Progenitor cell of endocrine pancreas (in vitro differentiated cells): ENCODE measurements at places on chromosomes 6 and 20. TPM values are rescaled to one million over a fixed set of nuclear protein-coding genes. Genes with fewer than 3 reads are reported as not detected.

DNA sequence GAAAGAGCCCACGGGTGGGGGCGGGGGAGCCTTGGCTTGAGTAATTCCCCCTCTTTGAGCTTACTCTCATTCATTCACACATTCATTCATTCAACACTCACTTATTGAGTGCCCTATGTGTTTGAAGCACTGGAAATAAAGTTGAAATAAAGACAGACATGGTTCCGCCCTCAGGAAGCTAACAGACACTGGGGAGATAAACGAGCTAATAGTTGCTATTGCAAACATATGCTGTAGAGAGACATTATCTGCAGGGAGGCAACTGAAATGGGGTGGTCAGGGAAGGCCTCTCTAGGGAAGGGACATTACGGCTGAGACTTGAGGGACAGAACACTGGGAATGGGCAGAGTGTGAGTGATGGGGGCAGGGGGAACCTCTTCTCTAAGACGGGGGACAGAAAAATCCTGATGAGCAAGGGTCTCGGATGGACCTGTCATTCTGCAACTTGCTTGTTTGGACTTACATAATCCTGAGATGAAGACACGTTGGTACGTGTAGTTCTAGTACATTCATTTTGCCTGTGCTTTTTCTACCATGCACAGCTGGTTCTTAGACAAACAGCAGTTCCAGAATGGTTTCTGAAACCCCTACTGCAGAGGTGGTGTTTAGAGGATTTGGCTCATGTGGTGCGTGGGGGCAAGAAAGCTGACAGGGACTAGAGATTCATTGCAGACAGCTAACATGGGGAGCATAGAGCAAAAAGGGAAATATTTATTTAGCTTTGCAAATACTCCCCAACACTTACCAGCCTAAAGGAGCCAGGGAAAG lies 71.1 kb upstream of the BLCAP start:
- DNase-seq = no peak

- no peak for DNase-seq
Observed at GRCh38 chr6:136790411-136791295, 1.6 kb downstream of the MAP3K5 start.

Gene BTBD3
- 98.9 and 104 TPM in 2 replicates for total RNA-seq

- no peak for DNase-seq
Observed at GRCh38 chr20:34703424-34704176, 544 bp upstream of the TP53INP2 start.

DNA sequence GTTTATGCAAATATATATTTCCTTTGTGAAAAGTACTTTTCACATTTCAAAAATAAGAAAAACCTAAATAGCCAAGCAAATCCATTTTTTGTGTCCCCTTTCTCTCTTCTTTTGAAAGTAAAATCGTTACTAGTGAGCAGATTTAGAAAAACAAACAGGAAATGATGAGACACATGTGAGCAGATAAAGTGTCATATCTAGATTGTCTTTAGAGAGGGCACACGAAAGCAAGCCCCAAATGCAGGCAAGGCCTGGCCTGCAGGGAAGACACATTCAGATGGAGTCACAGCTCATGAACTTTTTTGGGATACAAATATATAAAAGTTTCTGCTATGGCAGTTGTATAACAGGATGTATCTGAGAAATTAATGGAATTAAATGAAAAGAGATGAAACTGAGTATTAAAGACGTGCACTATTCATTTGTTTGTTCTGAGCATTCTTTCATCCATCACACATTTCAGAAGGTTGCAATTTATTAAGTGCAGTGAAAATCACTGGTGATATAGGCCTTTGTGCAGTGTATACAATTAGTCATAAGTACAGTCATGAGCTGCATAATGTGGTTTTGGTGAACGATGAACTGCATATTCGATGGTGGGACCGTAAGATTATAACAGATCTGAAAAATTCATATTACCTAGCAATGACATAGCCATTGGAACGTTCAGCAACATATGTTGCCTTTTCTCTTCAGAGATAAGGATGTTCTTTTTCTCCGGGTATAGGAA lies 101.4 kb downstream of the PACRG start:
- no peak for DNase-seq

DNA sequence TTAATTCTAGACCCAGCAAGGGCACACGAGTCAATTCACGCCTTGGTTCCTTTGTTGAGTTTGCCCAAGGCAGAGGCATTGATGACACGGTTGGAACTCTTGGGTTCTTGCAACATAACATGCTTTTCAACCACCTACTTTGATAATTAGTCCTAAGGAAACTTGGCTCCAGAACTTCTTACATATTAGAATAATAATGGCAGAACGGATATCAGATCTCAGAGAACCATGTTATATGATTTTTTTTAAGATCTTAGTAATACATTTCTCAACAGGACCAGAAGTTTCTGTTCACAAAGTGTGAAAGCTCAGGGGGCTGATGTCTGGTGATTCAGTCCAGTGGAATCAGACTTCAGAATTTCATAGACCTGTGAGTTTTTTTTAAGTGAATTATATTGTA lies 19.2 kb downstream of the SPTLC3 start:
- no peak for DNase-seq

DNA sequence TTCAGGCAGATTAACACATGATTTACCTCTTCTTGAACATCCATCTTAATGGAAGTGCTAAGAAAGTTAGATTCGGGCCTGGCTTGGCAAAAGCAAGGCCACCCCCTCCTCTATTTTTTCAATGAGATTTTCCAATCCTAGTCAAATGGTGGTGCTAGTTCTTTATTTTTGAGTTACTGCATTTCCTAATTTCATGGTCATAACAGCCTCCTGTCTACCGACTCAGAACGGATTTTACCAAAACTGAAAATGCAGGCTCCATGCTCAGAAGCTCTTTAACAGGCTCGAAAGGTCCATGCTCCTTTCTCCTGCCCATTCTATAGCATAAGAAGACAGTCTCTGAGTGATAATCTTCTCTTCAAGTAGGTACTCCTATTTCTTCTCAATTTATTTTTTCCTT lies 117.2 kb upstream of the ESR1 start:
- DNase-seq = no peak

DNA sequence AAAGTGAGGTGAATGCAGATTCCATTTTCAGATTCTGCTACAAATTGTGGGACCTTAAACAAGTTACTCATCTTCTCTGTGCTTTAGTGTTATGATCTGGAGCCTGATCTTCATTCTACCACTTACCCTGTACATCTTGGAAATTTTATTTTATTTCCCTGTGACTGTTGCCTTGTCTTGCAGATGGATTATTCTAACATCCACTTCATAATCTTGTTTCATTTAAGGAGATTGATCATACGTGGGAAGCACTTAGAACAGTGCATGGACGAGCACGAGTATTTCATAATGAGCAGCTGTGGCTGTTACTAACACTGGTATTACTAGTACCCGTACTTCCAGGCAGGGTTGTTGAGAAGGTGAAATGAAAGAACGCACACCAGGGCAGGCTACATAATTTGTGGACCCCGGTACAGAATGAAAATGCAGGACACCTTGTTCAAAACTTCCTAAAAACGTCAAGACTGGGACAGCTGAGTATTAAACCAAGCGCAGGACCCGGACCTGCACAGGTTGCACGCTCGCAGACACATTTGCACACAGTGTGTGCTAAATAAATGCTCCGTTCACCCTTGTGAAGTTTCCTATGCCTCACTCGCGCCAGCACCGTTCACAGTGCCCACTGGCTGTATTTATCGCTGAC lies 535 bp upstream of the CCDC170 start:
- DNase-seq = no peak

Gene E2F1
- total RNA-seq = 26.2 and 26.5 TPM in 2 replicates

DNA sequence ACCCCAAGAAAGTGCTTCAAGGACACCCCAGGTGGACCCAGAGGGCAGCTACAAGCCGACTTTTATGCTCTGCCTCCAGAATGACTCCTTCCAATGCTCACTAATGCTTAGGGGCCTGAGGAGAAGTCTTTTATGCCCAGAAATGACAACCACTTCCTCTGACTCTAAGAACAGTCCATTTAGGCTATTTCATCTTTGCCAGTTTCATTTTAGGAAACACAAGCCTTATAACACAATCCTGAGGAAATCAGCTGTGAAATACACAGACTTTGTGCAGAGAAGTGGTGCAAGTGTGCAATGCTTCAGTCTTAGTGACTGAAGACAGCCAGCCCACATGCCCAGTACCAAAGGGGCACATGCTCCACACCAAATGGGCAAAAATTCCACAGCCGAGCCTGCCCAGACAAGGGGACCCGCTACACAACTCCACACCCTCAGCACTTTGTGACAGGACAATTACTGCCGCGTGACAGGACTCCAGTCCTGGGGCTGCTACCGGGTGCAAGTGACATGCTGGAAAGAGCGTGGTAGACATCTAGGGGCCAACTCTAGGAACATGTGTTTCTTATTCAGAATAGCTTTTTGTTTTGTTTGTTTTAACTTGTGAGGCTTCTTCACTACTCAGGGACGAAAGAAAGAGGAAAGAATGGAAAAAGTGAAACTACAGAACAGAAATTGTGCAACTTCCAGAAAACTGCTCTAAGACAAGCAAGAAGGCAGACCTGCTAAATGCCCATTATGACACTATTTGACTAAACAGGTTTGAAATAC lies 28.2 kb upstream of the PLAGL1 start:
- no peak for DNase-seq

Gene OTOR
- total RNA-seq = not detected in 2 replicates
